ENCODE measurements at places on chromosomes 5 and 9. TPM values are rescaled to one million over a fixed set of nuclear protein-coding genes. Genes with fewer than 3 reads are reported as not detected.

The MAMDC4 gene
- total RNA-seq = 12.9 TPM

The ABLIM3 gene
- 31.9 TPM for total RNA-seq

The GTF3C5 gene
- 41.7 TPM for total RNA-seq

The IFNA13 gene
- not detected for total RNA-seq

The TLX3 gene
- not detected for total RNA-seq

The PLPP6 gene
- total RNA-seq = 5.5 TPM

Data from upper lobe of right lung (tissue), 1 donor.